ENCODE measurements at places on chromosomes 2 and 18. TPM values are rescaled to one million over a fixed set of nuclear protein-coding genes. Genes with fewer than 3 reads are reported as not detected.

DNA sequence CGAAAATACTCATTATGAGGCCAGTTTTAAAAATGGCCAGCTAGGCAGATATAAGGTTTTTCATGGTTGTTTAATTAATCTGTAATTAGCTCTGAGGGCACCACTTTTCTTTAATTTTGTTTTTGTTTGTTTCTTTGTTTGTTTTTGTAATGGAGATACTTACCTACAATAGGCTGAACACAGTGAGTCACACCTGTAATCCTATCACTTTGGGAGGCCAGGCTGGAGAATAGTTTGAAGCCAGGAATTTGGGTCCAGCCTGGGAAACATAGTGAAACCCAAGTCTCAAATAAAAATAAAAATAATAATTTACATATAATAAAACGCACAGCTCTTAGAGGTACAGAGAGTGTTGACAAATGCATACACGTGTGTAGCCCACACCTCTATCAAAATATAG is 56.8 kb upstream of the MSH2 start:
- DNase-seq: no peak

DNA sequence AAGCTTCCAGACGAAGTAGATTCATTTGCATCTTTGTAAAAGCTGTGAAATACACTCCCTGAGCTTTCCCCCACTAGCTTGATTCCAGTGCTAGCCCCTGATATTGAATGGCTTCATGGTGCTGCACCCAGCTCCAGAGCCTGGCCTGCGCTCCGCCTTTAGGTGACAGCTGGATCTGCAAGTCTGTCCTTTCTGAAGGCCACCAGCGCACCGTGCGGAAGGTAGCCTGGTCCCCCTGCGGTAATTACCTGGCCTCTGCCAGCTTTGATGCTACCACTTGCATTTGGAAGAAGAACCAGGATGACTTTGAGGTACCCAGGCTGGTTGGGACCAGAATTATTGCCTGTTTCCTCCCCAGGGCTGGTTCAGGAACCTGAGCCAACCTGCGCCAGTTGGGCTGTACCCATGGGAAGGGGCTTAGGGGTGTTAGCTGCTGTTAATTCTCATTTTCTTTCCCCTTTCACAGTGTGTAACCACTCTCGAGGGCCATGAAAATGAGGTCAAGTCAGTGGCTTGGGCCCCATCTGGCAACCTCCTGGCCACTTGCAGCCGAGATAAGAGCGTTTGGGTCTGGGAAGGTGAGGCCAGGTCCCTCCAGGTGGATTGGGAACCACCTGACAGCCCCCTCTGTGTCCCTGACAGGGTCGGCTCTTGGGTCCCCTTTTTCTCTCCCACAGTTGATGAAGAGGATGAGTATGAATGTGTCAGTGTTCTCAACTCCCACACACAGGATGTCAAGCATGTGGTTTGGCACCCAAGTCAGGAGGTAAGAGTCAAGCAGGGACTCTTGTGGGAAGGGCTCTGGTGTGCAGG is 1.3 kb downstream of the CIAO1 start:
- DNase-seq: no peak

GRCh38 chr2:112884869-112885505 is 26.0 kb upstream of the IL37 start:
- DNase-seq: no peak

GRCh38 chr2:171317492-171318125 is 116.2 kb downstream of the METTL8 start:
- no peak for DNase-seq

GRCh38 chr2:55617175-55618024 is at the start of gene PPP4R3B:
PPP4R3B (minus strand) TSS chr2:55617622; CDS start chr2:55617285, 337 bp downstream.
- DNase-seq: peak; percentile 100

GRCh38 chr2:112137516-112138158 is 548 bp upstream of the FBLN7 start:
- DNase-seq: no peak

- DNase-seq: no peak
These were observed 23.4 kb upstream of the GLI2 start for GRCh38 chr2:120712180-120712681.

- no peak for DNase-seq
These were observed 194.9 kb upstream of the NT5C1B start for GRCh38 chr2:18784245-18784644.

GRCh38 chr2:119184512-119184911 is 26.0 kb upstream of the C1QL2 start:
- no peak for DNase-seq

DNA sequence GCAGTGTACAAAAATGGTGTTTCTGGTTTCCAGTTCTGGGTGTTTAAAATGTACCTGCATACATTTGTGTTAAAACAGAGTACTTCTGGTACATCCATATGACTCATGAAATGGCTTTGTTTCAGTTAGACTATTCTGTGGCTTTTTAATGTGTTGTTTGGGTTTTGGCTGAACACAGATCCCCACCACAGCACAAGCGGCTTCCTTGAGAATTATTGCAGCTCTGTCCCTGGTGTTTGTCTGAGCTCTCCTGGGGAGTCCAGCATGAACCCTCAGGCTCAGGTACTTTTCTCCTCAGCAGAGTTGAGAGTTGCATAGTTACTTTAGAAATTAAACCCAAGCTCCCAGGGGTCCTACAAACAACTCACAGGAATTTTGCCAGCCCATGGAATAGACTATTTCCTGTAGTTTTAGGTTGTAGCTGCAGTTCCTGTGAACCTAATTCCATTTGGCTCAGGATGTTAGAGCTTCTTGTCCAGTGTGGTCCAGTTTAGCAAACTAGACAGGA is 64.8 kb upstream of the EML6 start:
- DNase-seq: no peak

DNA sequence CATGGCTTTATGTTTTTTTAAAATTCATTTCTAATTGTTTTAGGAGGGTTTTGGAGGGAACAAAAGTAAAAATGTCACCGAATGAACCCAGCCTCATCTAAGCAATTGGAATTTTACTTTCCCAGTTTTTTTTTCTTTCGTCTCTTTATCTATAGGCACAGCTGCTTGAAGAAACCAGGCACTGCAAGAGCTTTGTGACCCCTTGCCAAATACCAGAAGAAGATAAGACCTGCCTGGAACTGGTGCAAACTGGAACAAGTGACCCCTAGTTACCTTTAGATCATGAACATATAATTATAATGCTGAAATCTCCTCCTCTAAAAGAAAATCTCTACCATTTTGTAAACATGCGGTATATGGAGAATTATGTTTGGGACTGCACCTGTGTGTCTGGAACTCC is 100.9 kb downstream of the TSN start:
- no peak for DNase-seq

GRCh38 chr18:74512321-74513053 is 16.3 kb downstream of the CNDP2 start:
- DNase-seq: no peak

GRCh38 chr2:102504833-102505232 is 31.8 kb downstream of the SLC9A4 start:
- DNase-seq: no peak

GRCh38 chr2:2232167-2232566 is 98.9 kb downstream of the MYT1L start:
- DNase-seq: no peak

DNA sequence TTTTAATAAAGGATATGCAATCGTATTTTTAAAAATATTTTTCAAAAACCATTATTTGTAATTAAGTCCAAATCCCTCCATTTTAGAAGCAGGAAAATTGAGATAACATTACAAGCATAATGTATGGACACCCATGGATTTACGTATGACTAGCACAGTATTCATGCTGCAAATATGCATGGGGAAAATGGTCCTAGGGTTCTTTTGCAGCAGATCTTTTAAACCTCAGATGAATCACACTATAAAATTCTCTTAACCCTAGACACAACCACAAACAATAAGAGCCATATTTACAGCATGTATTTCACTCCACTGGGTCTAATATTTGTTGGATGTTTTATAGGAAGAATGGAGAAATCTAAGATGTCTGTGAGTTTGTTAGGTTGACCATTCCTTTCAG is 453.4 kb downstream of the TGIF1 start:
- DNase-seq: no peak

GRCh38 chr2:37523814-37524362 is 147.6 kb downstream of the CDC42EP3 start:
- DNase-seq: peak; percentile 81

DNA sequence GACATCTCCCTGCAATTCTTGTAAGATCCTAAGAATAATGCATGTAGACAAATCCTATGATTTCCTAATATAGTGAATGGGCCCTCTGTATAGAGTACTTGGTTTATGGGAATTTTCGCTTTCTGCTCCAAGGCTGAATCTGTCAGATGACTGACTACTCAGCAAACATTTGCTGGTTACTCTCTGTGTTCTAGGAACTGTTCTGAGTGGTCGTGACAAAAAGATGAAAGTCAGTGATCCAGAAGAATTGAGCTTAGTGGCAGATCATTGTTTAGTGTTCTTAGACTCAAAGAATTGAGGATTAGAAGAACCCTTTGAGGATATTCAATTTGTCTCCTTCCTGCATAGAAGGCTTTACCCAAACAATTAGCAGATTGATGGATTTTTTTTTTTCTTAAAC is 10.0 kb downstream of the XRCC5 start:
- DNase-seq: no peak

GRCh38 chr18:46322411-46322891 is 218.3 kb downstream of the HAUS1 start:
- no peak for DNase-seq

GRCh38 chr2:96486696-96487095 is 18.5 kb downstream of the NEURL3 start:
- no peak for DNase-seq

GRCh38 chr2:29495068-29495467 is 379.9 kb downstream of the CLIP4 start:
- no peak for DNase-seq

- DNase-seq: no peak
These were observed 159.8 kb downstream of the RHBDD1 start for GRCh38 chr2:226995625-226996041.

GRCh38 chr2:227374158-227374557 is 4.9 kb downstream of the TM4SF20 start:
- DNase-seq: no peak

DNA sequence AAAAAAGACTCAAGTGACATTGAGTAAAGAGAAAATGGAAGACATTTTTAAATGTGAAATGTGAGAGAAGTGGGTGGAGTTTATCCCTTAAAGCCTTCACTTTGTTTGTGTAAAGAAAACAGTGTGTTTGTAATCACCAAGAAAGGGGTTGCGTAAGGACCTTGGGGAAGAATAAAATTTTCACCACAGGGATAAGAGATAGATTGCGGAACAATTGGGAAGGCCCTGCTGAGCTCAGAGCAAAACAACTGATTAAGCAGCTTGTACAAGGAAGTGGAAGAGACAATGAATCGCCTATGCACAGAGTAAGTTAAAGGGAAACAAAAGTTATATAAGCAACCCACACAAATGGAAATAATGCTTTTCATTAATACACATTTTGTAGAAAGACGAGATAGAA is 327.7 kb downstream of the RAD51AP2 start:
- no peak for DNase-seq

- no peak for DNase-seq
These were observed 949 bp downstream of the CDC42EP3 start for GRCh38 chr2:37670378-37671008.

GRCh38 chr2:201128933-201129505 is 13.1 kb downstream of the CFLAR start:
- DNase-seq: no peak

- no peak for DNase-seq
These were observed 602.4 kb downstream of the METTL4 start for GRCh38 chr18:1968801-1969498.

GRCh38 chr2:198065322-198065721 is 260.9 kb downstream of the PLCL1 start:
- no peak for DNase-seq

DNA sequence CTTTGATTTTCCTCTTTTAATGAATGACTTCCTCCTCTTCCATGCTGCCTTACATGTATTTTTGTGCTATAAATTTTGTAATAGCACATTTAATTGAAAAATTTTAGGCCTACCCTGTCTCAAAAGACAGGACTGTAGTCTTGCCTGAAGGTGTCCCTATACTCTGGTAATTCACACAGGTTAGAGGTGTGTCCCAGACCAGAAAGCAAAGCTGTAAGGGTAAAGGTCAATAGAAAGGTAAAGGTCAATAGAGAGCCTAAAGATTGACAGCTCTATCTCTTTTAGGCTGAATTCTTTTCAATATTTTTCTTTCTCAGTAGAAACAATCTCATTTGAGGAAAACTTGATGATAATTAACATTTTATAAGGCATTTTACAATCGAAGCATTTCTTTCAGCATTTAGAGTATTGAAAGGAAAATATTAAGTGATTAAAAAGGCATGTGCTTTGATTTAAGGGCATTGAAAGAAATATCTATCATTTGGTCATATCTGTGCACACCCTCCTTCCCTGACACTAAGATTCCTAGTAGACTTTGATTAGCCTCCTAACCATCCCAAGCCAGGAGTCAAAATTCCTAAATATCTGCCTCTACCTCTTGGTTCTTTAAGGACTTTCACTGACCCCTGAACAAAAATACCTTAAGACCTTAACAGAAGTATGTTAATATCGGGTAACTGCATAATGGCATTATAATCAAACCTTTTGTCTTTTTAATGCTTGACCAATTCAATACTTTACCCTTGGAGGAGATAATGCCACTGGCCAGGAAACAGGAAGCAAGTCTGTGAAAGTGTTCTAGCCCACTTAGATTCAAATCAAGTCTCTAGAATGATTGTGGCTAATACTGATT is 161.8 kb upstream of the DTNA start:
- DNase-seq: no peak

DNA sequence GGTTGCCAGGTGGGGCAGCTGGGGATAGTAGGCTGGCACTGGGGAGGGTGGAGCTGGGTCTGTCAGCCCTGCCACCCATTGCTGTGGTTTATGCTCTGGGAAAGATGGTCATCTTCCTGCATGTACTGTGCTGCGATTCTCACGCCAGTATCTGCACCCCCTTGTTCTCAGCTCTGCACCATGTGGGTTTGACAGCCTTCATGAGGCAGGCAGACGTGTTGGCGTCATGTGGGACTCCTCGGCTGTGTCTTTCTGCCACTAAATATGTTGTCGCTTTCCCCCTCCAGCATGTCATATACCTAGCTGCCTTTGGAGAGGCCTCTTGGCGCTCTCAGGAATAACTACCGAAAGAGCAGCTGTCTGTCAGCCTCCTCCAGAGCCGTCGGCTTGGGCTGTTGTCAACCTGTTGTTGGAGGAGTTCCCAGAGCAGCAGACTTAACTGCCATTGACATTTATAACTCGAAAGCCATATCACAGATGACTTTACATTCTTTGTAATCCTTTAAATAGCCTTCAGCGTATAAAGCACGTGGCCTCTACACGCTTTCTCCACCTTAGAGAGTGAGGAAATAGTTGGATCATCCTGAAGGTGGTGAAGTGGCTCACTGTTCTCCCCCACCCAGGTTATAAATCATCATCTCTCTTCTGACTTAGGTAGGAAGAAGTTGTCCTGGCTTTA is 80.4 kb upstream of the MGAT5 start:
- no peak for DNase-seq

DNA sequence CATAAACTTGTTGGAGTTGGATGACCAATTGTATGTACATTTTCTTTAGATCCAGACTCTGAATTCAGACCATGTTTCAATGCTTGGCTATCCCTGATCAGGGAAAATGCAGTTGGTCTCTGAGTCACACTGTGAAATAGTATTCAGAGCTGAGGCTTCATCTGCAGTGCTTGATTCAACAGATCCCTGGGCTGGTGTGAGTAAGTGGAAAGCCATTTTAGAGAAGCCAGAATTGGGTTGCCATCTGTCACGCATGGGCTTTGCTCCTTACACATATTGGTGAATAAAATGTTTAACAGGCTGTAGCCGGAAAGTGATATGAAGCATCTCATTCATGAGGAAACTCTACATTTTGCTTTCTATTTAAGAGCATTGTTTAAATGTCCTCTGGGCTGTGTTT is 50.0 kb upstream of the ACYP2 start:
- DNase-seq: no peak

Gene SLC11A1
- polyA plus RNA-seq: 1.7 TPM

Gene FER1L5
- 3.9 TPM for polyA plus RNA-seq

Gene RAB11FIP5
- 18.8 TPM for polyA plus RNA-seq

Gene ORMDL1
- 52.1 TPM for polyA plus RNA-seq

Gene GCKR
- polyA plus RNA-seq: 0.22 TPM

Gene PFN4
- polyA plus RNA-seq: 1.7 TPM

All from hindlimb muscle (tissue), 1 donor.